AG09319 (cell line): ENCODE measurements at places on chromosomes 5 and 9.

- DNase-seq, result no peak
Measured at GRCh38 chr9:71675105-71675856, 93.0 kb downstream of the CEMIP2 start.

DNA sequence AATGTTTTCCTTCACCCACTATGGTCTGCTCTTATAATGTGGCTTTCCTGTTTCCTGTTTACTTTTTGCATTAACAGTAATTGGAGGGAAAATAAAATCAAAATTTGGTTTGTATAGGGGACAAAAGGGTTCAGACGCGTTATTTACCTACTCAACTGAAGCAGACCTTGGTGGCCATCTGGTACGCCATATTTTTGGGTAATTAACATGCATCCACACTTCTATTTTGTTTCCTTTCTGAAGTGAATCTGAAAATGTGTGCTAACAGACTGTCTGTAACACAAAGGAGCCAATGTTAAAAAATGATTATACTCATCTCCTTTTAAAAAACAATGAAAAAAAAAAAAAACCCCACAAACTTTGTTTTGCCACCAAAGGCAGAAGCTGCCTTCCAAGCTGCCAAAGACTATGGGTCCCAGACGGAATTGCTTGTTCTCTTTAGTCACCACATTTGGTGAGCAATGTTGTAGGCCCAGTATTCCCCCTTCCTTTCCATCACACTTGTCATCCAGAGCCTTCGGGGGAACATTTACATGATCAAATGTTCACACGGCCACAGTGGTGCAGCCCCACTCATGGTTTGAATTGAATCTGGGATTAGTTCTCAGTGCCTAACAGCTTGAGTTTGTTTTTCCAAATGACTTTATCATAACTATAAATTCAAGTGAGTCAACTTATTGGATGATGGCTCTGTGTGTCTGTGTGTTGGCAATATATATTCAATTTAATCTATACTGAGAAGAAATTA is 323.7 kb upstream of the CD180 start:
- DNase-seq, result no peak

DNA sequence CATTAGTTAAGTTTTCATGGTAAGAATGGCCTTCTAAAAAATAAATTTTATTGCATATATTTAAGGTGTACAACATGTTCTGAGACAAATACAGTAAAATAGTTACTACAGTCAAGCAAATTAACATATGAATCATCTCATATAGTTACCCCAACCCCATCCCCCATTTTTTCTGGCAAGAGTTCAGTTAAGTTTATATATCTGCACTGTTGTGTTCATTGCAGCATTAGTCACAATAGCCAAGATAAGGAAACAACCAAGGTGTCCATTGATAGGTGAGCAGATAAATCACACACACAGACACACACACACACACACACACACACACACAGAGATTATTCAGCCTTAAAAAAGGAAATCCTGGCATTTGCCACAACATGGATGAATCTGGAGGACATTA is 37.2 kb upstream of the OTULIN start:
- no peak for DNase-seq

GRCh38 chr5:135740475-135740874 is 94.0 kb upstream of the SLC25A48 start:
- no peak for DNase-seq

- DNase-seq, result no peak
Measured at GRCh38 chr5:151052836-151053235, 28.0 kb downstream of the TNIP1 start.

- no peak for DNase-seq
Measured at GRCh38 chr5:45609661-45610060, 86.5 kb downstream of the HCN1 start.

GRCh38 chr9:18452276-18452675 is 21.7 kb upstream of the ADAMTSL1 start:
- DNase-seq, result no peak

GRCh38 chr9:78130853-78131252 is 99.2 kb upstream of the GNAQ start:
- no peak for DNase-seq

- DNase-seq, result no peak
Measured at GRCh38 chr5:59348189-59348588, 545.3 kb downstream of the PDE4D start.

- no peak for DNase-seq
Measured at GRCh38 chr5:143629871-143630659, 181.9 kb upstream of the HMHB1 start.

GRCh38 chr5:179610903-179611265 is 12.6 kb downstream of the HNRNPH1 start:
- no peak for DNase-seq

- DNase-seq, result no peak
Measured at GRCh38 chr5:128083811-128084227, 253 bp downstream of the SLC12A2 start.

- DNase-seq, result no peak
Measured at GRCh38 chr5:75601567-75601966, 9.7 kb upstream of the ANKDD1B start.

DNA sequence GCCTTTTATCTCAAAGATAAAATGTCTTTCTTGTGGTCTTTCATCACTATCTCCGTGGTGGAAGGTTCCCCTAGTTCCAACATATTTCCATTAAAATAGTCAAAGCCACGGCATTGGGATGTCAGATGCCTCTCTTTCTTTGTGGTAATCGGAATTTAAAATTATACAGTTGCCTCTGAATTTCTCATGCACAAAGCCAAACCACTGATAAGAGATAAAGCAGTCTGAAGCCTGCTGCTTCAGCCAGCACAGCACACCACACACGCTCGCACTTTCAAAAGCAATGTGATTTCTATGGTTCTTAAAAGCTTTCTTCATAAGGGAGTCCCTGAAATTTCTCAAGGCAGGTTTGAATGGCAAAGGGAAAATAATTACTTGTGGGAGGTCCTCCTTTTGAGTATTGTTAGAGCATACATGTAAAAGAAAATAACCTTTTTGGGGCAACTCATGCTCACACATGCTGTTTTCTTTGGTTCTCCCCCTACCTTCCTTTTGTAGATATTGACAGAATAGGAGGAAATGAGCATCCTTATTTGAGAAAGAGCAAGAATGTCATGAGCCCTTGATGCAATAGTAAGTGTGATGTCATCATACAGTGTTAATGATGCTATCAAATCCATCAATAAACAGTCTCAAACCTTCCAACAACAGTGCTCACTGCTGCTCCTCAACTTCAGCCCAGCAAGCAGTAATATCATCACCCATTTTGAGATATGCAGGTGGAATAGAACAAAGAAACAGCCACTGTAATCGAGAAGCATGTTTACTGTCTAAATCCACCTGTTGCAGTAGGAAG is 85.7 kb upstream of the PPP1R2B start:
- no peak for DNase-seq

GRCh38 chr9:109966643-109967368 is 186.8 kb downstream of the PALM2AKAP2 start:
- DNase-seq, result no peak

DNA sequence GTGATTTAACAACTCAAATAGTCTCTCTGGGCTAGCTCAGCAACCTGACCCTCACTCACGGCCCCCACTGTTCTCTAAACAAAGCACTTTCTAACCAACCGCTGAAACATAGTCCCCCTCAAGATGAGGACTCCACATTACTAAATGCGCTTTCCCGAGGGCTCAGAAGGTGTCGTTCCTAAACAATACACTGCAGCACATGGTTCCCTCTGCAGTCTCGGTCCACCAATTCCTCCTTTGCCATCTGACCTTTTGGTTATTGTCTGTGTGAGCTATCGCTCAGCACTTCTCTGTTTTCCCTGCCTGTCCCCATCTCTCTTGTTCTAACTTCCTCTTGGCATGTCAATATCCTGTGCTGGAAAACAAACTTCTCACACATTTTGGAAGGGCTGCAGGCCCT is 7.2 kb downstream of the EPB41L4A start:
- DNase-seq, result no peak
